ENCODE measurements at places on chromosomes 3 and 15.
A peak's percentile ranks its signal among the peaks of the same experiment; 100 is the strongest.

DNA sequence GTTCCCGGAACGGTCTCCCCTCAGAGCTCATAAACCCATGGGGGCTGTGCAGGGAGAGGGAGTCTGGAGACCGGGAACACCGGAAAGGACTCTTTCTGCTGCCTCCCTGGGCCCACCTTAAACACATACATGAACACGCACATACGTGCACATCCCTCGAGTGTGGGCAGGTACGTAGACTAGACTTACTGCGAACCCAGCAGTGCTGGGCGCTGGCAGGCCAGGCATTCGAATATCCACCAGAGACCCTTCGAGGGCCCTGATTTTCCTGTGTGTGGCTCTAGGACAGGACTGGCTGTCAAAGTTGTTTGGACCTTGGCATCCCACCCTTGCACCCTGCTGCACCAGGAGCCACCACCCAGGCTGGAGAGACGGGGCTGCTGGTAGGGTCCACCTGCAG lies 102.7 kb downstream of the PLXNA1 start:
- no peak for DNase-seq

- DNase-seq = no peak
Observed at GRCh38 chr15:23594252-23594770, 28.8 kb downstream of the MKRN3 start.

GRCh38 chr3:71903112-71903495 lies 118.2 kb upstream of the PROK2 start:
- peak; percentile 43 for DNase-seq

- DNase-seq = no peak
Observed at GRCh38 chr3:113128386-113129015, 82.9 kb upstream of the BOC start.

DNA sequence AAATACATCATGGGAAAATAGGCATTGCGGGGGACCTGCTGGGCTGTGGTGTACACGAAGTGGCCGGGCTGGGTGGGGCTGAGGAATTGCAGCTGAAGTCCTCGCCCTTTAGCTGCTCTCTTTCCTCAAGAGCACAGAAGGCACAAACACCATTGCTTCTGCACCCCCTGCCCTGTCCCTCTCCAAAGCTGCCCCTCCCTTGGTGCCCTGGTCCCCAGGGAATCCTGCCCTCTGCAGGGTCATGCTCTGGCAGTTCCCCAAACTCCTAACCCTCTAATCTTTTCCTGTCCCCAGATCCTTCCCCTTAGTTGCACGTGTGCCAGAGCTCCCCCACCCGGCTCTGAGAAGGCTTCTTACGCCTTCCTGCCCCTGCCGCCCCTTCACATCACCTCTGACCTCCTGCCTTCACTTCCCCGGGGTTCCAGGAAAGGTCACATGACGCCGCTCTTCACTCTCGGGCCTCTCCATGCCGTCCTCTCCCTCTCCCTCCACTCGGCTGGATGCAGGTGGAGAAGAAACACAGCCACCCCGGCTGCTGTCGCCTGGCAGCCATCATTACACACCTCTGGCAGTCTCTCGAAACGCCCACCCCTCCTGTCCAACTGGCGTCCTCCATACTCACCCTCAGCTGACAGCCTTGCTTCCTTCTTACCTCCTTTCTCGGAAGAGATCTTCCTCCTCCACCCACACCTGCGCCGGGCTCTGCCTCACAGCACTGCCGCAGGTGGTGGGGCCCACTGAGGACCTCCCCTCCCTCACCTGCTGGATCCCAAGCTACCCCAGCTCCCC lies 6.9 kb upstream of the PCSK6 start:
- DNase-seq = no peak

DNA sequence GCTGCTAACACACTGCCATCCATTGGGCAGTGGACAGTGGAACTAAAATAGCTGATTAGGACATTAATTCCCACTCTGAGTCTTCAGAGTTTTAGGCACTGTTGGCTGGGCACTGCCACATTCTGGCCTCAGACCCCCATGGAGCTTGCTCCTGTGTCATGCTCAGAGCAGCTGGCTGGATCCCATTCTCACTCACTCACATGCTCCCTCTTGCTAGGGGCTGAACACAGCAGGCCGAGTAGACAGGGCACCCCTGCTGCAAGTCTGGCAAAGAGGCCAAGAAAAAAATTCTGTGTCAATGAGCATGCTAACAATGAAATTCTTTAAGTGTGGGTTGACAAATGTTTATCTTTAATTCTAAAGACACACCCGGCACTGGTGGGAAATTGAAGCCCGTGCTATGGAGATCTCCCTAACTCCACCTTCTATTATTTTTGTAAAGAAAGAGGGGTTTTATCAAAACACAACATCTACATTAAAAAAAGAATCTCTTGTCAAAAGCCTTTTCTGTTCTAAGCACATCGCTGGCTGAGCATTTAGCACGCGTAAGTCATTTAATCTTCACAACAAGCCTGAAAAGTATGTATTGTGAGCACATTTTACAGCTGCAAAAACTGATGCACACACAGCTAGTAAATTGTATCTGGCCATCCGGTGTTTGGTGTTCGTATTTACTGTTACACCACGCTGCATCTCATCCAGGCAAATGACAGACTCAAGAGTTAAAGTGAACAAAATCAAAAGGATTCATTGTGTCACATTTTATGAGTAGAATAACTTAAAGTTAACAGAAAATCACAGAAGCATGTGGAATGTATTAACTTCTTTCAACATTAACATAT lies 362.1 kb downstream of the PLOD2 start:
- peak; percentile 31 for DNase-seq

DNA sequence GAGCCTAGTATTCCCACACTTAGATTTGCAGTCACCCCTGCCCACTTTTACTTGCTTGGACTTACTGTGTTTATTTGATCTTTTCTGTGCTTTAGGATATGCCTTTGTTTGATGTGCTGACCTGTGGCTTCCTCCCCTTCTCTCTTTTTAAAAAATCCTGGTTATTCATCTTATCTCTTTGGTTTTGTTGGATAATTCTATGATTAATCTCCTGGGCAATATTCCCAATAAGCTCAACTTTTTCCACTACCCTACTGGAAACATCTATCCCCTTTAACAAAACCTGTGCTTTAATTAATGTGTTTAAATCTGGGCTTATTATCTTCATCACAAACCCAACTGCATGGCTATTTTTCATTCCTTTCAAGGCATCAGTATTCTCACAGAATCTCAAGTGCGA lies 476.0 kb upstream of the TGFBR2 start:
- DNase-seq = no peak

- no peak for DNase-seq
Observed at GRCh38 chr15:92164327-92165000, 229.2 kb upstream of the ST8SIA2 start.

GRCh38 chr15:33968821-33969220 lies 524 bp downstream of the CHRM5 start:
- no peak for DNase-seq

- peak; percentile 71 for DNase-seq
Observed at GRCh38 chr15:44427756-44428724, 611 bp downstream of the CTDSPL2 start.

GRCh38 chr3:161042023-161042501 lies 63.1 kb downstream of the B3GALNT1 start:
- DNase-seq = no peak

- no peak for DNase-seq
Observed at GRCh38 chr3:44468572-44469520, 8.6 kb downstream of the ZNF445 start.

DNA sequence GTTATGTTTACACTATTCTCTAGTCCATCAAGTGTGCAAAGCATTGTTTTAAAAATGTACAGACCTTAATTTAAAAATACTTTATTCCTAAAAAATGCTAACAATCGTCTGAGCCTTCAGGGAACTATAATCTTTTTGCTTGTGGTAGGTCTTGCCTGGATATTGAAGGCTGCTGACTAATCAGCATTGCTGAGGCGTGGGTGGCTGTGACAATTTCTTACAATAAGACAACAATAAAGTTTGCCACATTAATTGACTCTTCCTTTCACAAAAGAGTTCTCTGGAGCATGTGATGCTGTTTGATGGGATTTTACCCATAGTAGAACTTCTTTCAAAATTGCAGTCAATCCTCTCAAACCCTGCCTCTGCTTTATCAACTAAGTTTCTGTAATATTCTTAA lies 384.0 kb upstream of the TGFBR2 start:
- no peak for DNase-seq

GRCh38 chr15:27214961-27215360 lies 244.0 kb downstream of the GABRG3 start:
- no peak for DNase-seq

- no peak for DNase-seq
Observed at GRCh38 chr3:17118771-17119170, 234.0 kb downstream of the PLCL2 start.

- no peak for DNase-seq
Observed at GRCh38 chr15:62588938-62589670, 424.0 kb upstream of the C2CD4B start.

- no peak for DNase-seq
Observed at GRCh38 chr3:118980832-118981231, 53.8 kb downstream of the IGSF11 start.

Measured in muscle of leg (tissue), 16 donors.